Effector memory CD4-positive, alpha-beta T cell (primary cell): ENCODE measurements at places on chromosomes 11 and 22.

GRCh38 chr11:33959855-33960400 is 68.1 kb upstream of the LMO2 start:
- H3K36me3 ChIP-seq = no peaks in the 10 kb centered on the region
- DNase-seq = no peak
- no peaks in the 10 kb centered on the region for H3K4me1 ChIP-seq

- H3K4me1 ChIP-seq = no peaks in the 10 kb centered on the region
- no peak overlapping the region for H3K27ac ChIP-seq
- no peaks in the 10 kb centered on the region for H3K27me3 ChIP-seq
- H3K36me3 ChIP-seq = no peaks in the 10 kb centered on the region
- DNase-seq = no peak
Measured at GRCh38 chr11:42473106-42473505, 838.7 kb upstream of the API5 start.

- H3K27me3 ChIP-seq = no peaks in the 10 kb centered on the region
- H3K4me1 ChIP-seq = no peaks in the 10 kb centered on the region
- no peak for DNase-seq
- no peaks in the 10 kb centered on the region for H3K36me3 ChIP-seq
- no peak overlapping the region for H3K27ac ChIP-seq
Measured at GRCh38 chr11:76919887-76920746, 59.4 kb downstream of the ACER3 start.

DNA sequence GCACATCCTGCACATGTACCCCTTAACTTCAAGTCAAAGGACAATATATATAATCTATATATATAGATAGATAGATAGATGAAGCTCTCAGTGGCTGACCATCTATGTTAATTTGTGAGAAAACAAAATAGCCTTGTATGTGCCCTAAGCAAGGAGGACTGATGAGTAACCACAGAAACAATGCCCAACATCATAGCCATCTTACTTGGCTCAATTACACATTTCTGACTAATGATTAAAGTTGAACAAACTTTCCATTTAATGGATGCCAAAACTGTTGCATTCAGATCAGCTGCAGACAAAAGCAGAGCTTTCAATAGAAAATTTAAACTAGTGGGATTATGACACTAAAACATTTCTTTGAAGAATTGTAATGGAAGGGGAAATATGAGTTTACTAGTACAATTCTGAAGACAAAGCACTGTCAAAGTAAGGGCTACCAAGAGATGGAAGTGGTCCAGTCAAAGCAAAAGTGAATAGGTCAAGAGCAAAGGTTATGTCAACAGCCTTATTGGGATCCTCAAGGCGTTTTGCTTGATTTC is 1188.2 kb upstream of the RAG2 start:
- no peak overlapping the region for H3K4me3 ChIP-seq
- DNase-seq = no peak
- no peak overlapping the region for H3K27ac ChIP-seq
